ENCODE measurements at places on chromosomes 3 and 15.
A peak's percentile ranks its signal among the peaks of the same experiment; 100 is the strongest.

DNA sequence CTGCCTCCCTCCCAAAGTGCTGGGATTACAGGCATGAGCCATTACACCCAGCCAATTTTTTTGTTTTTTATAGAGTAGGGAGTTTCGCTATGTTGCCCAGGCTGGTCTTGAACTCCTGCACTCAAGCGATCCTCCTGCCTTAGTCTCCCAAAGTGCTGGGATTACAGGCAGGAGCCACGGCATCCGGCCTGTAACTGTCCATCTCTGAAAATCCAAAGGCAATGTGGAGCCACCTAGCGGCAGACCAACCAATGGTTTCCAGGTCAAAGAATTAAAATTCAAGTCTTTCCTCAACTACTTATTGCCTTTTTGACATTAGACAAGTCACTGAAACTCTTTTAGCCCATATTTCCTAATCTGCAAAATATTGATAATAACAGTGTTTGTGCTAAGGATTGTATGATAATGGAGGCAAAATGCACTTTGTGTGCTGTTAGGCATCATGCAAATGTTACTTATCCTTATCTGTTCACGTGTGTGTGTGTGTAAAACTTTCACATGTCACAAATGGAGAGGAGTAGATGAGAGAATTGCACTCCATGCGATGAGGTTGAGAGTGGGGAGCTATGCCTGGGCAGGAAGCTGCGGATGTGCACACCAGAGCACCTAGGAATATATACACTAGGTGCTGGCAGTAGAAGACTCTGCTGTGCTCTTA lies 48.7 kb downstream of the COL8A1 start:
- DNase-seq = peak; percentile 63

DNA sequence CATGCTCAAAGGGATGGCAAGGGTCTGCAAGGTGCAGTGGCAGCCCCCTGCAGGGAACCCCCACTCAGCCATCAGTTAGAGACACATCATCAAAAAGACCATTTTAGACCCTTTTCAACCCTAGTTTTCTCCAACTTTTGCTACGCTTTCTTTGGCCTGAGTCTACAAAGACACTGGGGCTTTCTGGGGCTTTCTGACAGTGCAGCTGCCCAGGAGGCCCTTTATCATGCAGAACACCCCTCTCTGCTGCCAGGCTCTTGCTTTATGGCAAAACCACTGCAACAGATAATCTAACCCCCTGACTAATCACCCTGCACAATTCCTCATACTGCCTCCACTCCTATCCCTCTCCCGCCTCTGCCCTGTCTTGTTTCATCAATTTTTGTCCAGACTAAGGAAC lies 2.4 kb downstream of the NMNAT3 start:
- no peak for DNase-seq

- no peak for DNase-seq
These were observed 47.3 kb downstream of the CRABP1 start for GRCh38 chr15:78387246-78388037.

GRCh38 chr3:73611176-73611575 lies 13.6 kb downstream of the PDZRN3 start:
- no peak for DNase-seq

GRCh38 chr3:145243875-145244274 lies 917.1 kb downstream of the PLOD2 start:
- no peak for DNase-seq

DNA sequence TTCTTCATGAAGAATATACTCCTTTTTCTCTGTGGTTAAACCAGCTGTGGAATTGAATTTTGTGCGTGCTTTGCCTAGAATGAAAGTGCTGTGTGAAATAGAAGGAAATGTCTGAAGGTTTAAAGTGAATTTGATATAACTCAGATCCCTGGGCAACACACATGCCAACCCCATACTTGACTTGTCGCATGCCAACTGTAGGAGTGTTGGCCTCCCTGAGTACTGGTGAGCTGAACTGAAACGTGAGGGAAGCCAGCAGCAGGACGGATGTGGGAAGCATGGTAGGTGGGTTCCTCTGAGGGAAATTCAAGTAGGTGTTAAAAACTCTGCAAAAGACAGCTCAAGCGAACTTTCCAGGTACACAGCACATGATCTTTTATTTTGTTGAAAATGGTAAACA lies 14.7 kb downstream of the FAN1 start:
- no peak for DNase-seq

DNA sequence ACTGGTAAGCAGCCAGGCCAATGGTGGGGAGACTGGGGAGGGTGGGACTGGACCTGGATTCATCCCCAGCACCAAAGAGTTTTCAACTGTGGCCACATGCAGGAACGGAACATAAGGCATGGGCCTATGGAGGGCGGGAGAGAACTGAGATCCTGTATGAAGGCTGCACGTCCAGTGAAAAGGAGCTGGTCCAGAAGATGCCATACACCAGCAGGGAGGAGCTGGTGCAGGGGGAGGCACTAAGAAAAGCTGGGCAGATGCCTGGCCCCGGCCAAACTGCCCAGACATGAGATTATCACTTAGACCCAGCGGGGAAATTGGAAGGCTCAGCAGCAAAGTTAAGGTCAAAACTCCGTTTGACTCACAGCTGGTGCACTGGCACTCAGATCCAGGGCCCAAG lies 58.1 kb upstream of the MCF2L2 start:
- DNase-seq = no peak

DNA sequence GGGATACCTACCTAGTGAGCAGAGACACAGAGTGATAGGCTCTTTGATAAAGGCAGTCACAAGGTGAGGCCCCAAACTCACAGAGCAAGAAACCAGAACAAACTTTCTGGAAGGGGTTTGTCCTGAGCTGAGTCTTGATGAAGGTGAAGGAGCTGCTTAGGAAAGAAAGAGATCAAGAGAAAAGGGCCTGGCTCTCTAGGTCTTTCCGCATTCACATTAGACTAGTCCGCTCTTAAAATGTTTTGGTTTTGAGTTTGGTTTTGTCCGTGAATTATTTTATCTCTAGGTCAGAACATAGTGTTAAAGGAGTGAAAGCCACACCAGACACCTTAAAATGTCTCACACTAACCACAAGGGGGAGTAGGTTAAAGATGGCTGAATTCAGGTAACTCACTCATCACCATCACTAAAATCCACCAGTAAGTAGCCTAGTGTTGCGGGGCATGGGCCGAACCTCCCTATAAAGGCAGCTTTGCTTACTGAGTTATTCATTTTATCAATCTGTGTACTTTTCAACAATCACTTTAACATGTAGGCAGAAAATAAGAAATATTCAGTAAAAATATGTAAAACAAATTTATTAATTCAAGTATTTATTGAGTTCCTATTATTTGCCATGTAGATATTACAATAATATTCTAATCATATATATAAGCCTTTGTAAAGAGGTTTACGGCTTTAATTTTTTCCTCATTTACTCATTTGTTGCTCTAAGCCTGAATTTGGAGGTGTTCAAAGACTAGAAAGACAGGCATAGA lies 121.5 kb upstream of the TSC22D2 start:
- peak; percentile 58 for DNase-seq

DNA sequence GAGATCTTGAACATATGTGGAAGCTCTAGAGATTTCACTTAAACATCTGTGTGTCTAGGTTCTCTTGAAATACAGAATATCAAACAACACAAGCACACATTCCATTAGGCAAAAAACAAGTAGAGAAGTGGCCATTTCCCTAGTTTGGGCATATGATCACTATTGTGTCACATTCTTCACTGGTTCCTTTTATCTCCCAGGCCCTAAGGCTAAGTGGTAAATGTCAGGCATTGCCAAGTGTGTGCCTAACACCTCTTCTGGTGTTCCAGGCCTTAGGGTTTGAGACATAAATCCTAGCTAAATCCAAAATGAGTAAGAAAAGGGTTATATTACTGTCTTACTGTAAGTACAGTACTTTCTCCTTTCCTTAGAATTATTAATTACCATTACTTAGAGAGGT lies 880.1 kb downstream of the PDCD6IP start:
- DNase-seq = no peak

- DNase-seq = peak; percentile 26
These were observed 71.9 kb upstream of the SLC6A11 start for GRCh38 chr3:10744098-10744465.

- DNase-seq = no peak
These were observed 6.5 kb upstream of the USP3 start for GRCh38 chr15:63497642-63498467.

DNA sequence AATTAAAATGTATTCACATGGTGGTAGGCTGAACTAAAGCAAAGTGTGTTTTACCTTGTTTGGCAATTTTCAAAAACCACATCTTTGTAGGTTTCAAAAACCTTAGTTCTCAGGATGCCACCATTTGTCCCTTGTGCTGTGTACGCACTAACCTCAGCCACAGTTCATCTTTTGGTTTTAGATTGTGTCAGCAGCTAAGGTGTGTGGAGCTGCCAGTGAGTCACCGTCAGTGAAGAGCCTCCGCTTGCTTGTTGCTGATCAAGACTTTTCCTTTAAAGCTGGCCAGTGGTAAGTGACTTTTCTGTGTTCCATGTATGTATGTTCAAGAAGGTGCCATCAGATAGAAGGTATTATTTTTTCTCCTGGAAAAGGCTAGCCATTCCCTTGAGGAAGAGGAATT lies 21.1 kb downstream of the OXNAD1 start:
- DNase-seq = no peak

GRCh38 chr3:152176241-152176640 lies 92.5 kb upstream of the MBNL1 start:
- DNase-seq = no peak

- DNase-seq = no peak
These were observed 132.1 kb downstream of the DOCK3 start for GRCh38 chr3:50806806-50807205.

DNA sequence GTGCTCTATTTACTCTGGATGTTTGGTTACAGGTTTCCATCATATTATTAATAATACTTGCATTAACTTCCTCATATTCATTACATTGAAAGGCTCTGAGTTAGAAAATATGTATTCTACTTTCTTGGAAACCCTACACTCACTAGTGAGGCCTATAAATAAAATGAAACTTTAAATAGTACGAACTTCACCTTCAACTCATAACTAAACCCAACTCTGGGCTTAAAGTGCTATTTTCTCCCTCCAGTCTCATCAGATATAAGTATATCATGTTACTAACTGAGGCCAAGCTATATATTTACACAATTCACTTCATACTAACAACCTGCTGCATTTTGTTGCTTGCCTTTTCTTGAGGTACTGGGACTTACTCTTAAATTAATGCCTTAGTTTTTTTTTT lies 306.7 kb downstream of the TIGIT start:
- no peak for DNase-seq

DNA sequence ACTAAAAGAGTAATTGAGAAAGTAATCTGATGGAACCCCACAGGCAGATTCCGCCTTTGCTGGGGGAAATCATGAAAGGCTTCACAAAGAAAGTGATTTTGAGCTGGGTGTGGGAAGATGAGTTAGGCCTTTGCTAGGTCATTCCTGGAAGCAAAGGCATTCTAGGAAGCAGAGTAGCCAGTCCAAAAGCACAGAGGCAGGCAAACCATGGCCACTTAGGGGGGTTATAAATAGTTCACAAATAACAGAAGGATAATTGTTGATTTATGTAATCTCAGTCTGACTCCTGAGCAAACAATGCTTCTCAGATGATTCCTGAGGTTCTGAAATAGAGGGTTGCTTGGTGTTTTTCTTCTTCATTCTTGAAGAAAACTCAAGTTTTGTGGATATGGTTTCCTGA lies 576.3 kb downstream of the NTRK3 start:
- DNase-seq = no peak

DNA sequence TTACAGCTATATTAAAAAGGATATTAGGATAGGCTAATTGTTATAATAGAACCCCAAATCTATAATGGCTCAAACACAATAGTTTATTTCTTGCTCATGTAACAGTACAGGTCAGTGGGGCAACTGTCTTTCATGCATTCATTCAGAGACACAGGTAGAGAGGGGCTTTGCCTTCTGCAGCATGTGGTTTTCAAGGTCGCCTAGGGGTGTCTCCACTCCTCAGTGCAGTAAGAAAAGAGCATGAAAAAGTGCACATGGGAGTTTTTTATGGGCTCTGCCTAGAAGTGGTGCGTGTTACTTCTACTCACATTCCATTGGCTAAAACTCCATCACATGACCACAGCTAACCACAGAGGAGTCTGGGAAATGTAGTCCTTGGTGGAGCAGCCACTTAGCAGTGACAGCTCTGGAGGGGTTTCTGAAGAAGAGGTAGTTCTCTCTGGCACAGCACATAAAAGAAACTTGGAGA lies 1.8 kb downstream of the ZBTB38 start:
- DNase-seq = peak; percentile 84

GRCh38 chr15:75578948-75579920 lies at the start of gene PTPN9:
TSS of gene PTPN9 (minus strand) at chr15:75579315. CDS start at chr15:75578776, 539 bp downstream.
- DNase-seq = peak; percentile 85

All from HEK293T (cell line).